ENCODE measurements at places on chromosomes 5 and 9.

DNA sequence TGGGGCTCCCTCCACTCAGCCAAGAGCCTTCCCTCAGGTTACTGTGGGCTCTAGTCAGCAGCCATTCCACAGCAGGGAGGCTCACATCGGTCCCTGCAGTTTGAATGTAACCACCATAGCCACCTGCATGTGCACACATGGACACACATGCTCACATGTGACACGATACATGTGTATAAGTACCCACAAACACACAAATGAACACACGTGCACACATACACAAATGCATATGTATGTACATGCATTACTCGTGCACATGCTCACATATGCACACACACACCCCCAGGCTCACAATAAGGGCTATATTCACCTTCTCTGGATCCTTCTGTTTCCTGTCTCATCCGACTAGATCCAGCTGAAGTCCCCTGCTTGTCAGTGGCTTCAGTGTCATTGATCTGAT is 36.2 kb downstream of the UBE2QL1 start:
- DNase-seq = no peak

- DNase-seq = no peak
Observed at GRCh38 chr9:136133191-136133958, 14.7 kb upstream of the TMEM250 start.

DNA sequence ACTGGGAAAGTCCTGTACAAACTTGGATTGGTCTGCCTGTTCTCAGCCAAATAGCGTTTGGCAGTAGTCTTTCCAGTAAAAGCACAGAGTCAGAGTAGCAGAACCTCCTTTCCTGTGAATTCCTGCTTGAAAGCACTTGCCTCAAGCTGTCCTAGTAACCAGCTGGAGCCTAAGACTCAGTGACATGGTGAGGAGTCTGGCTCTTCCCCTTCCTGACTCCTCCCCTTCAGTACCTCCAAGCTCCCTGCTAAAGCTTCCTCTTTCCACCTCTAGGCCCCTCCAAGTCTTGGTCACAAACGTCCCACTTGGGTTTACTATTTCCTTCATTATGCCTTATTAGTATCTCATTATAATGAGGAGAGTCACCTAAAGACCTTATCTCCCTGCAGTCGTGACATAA is 21.4 kb upstream of the FAM81B start:
- DNase-seq = no peak

DNA sequence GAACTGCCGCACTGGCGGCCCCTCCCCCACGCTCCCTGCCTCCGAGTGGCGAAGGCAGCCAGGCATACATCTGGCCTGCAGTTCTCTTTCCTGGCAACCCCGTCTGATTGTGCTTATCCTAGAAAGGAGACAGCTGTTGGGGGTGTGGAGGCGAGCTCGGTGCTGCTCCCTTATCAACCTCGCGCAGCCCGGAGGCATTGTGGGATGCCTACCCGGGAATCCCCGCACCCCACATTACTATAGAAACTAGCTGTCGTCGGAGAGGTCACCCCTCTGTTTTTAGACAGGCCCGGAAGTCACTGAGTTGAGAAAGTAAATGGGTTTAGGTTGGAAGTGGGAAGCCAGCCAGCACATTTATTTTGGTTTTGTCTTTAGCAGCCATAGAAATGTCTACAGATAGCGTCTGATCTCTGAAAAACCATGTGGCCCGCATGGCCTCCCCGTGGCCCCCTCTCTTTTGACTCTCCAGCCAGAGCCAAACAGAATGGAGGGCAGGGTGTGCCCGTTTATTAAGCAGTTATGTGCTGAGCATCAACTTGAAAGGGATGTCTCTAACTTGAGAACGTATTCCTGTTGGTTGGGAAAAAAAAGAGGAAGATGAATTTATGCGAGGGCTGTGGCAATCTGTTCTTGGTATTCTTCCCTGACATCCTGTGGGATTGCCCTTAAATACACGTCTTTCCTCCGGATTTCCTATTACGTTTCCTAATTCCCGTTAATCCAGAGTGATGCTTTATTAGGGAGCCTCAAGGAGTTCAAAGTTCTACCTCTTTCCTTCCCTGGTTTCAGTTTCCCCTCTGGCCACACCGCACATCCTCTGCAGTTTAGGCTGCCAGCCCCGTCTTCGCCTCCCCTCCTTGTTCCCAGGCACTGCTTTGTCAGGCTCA is 3.9 kb downstream of the STC2 start:
- no peak for DNase-seq

GRCh38 chr5:95401626-95402025 is 10.5 kb downstream of the FAM81B start:
- no peak for DNase-seq

GRCh38 chr5:149345892-149346222 is 558 bp downstream of the GRPEL2 start:
- DNase-seq = no peak

GRCh38 chr5:104789366-104789765 is 1226.8 kb upstream of the NUDT12 start:
- no peak for DNase-seq

GRCh38 chr5:135979510-135979909 is 24.7 kb upstream of the LECT2 start:
- no peak for DNase-seq

DNA sequence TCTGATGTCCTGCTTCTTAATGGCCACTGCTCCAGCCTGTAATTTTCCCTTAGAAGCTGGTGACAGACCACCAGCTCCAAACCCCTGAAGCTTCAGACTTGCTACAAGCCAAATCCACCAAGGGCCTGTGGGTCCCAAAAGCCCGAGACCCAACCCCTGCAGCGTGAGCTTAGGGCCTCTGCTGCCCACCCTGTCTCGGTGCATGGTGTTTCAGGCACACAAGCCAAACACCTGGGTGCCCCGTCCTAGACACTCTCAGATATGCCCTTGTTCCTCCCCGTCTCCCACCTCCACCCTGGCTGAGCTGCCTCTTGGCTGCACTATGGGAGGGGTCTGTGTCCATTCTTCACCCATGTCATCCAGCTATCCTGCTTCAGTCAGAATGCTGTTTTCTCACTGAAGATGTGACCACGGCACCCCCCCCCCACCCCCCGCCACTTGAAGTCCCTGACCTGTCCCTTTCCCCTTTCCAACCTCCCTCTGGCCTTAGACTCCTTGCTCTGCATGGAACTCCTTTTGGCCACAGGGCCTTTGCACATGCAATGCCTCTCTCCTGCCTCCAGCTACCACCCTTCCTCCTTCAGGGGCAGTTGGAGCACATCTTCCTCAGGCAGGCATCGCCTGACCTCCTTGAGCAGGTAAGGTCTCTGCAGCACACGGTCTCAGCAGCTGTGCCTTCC is 55.8 kb downstream of the ZNF354C start:
- DNase-seq = no peak

DNA sequence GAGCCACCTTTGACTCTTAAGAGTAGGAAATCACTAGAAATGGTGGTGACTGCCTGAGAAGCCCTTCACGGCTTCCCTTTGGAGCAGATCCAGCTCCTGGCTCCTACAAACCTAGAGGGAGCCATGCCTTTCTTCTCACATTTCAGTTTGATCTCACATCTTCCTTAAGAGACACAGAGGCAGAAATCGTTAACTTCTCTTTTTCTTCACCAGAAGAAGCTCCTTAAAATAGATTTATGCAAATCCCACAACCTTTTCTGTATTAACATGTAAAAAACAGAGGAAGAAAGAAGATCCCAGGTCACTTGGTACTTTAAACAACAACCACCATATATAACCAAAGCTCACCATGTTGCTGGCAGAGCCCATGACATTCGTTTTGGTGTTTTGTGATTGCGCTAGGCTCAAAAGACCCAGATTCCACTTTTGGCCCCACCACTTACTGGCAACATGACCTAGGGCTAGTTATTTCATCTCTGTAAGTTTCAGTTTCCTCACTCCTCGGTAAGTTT is 29.6 kb downstream of the PAX5 start:
- no peak for DNase-seq

- DNase-seq = no peak
Observed at GRCh38 chr9:86943201-86944113, 3.8 kb downstream of the GAS1 start.

DNA sequence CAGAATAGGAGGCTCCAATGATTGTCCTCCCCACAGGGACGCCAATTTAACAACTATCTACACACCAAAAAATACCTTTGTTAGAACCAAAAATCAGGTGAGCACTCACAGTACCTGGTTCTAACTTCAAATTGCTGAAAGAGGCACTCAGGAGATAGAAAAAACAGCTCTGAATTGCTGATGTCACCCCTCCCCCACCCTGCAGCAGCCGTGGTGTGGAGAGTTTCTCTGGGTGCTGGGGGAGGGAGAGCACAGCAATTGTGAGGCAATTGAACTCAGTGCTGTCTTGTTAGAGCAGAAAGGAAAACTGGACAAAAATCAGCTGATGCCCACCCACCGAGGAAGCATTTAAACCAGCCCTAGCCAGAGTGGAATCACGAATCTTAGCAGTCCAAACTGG is 41.8 kb downstream of the TNFSF8 start:
- no peak for DNase-seq

- DNase-seq = no peak
Observed at GRCh38 chr5:136132087-136132486, 558 bp upstream of the SMAD5 start.

Data from CD4-positive, alpha-beta T cell treated with Interleukin-6 at 100 ng/mL for 8 hours (primary cell).